ENCODE measurements at places on chromosomes 7 and 10.

DNA sequence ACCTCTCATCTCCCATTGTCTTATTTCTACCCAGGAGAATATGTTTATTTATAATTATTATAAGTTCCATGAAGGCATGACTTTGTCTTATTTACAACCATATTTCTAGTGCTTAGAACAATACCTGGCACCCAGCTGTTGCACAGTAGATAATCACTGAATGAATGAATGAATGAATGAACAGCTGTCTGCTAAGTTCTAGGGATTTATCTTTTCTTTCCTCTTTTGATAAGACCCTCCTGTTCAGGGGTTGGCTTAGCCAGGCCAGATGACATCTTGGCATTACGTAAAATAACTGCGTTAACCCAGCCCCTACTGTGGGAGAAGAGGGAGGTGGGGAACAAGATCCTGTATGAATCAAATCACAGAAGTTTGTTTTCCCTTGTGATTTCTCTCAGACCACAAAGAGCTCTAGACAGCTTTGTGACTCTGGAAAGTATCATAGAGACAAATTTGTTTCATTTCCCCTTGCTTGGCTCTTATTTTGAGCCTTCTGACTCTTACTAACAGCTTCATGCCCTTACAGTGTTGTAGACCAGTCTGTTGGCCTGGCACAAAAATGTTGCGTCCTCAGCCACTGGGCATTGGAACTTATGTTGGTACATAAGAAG, 8.4 kb downstream of the ZNF862 start:
- DNase-seq: no peak

GRCh38 chr10:97331153-97331703, 3.3 kb downstream of the FRAT2 start:
- no peak for DNase-seq

DNA sequence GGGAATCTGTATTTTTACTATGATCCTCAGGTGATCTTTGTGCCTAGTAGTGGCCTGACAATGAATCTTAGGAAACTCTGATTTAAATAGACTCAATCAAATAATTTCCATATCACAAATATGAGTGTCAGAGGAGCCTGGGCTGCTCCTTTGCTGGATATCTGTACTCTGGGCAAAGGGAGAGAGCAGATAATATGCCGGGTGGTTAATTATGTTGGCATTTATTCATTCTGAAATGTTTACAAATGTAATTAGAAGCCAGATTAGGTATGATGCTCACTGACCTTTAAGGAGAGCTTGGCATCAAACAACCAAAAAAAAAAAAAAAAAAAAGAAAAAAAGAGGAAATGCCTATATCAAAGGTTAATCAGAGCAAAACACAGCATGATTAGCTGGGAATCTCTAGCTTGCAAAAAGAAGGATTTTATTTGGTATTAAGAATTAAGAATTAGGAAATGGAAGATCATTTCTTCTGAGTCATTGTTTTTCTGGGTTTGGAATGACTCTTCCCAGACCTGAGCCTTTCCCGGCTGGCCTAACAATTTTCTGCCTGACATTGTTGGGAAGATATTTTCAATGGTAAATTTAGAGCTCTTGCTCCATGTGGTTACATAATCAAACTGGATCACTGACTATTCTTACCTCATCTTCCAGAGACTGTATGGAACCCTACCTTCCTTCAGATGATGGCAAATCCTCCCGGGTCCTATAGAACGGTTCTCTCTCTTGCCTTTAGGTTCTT, 365.3 kb downstream of the REEP3 start:
- DNase-seq: no peak

DNA sequence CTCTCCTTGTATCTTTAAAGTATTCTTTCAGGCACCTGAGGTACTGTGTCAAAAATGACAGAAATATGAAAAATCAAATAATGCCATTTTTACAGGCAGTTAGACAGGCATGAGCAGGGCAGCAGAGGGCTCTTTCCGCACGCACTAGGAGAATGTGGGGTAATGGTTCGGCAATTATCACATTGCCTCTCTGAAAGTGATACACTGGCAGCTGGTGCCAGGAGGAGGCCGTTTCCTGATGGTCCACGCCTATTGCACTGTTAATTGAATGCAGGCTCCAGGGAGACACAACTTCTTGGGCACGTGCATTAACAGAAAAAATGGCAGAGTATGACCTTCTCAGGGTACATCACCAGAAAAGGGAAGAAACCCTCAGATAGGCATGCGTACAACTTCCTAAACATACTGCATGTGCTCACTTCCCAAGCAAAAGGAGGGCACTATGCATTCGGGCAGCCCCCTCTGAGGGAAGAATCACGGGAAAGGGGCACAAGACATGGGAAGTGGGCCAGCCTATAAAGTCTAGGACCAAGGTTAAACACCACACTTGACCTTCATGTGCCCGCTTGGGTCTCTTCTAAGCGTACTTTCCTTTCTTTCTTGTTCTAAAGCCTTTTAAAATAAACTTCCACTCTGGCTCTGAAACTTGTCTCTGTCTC, 161.7 kb downstream of the TNS3 start:
- DNase-seq: no peak

DNA sequence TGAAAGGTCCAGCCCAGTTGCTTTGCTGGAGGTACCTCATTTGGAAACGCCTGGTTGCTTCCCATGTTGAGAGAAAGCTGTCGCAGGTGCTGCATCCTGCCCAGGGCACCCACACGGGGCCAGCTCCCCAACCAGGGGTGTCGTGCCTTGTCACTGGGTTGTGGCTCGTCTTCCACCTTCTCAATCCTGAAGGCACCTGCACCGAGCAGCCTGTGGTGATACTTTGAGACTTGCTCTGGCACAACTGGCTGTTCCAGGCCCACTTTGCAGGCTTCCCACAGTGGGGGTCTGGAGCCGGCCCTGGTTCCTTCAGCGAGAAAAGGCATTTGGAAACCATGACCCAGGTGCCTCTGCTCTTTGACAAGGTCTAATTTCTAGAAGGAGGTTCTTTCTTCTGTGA, 197.3 kb upstream of the PPP2R2D start:
- no peak for DNase-seq

DNA sequence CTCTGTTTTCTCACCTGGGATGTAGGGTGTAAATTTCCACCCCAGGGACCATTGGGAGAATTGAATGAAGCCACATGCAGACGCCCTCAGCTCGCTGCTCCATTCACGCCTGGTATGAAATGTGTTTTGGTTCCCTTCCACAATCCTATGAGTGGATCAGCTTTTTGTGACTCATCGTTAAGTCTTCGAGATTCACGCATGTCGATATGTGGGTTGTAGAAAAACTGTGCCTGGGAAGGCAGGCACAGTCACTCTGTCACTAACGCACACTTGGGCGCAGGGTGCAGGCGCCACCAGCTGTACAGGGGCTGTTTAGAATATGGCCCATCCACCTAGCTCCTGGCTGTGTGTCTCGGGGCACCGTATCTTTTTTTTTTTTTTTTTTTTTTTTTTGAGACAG, 64.2 kb upstream of the SH2B2 start:
- peak; percentile 58 for DNase-seq

DNA sequence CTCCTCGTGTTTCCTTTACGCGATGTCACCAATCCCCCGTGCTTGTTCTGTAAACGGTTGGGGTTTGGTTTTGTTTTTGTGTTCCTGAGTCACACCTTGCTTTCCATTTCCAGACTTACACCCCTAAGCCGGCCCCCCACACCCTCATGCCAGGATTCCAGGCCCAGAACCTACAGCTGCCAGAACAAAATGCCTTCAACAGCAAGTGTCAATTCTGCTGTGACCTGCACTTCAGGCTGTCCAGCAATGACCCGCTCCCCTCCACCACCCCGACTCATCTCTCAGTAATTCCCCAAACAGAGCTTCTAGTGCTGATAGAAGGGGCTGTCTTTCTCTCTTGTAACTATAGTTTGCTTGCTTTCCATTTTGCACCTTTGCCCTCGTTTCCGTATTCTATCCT, 722.1 kb upstream of the CELF2 start:
- no peak for DNase-seq

- DNase-seq: no peak
Observed at GRCh38 chr10:90674928-90675327, 182.9 kb downstream of the HTR7 start.

GRCh38 chr10:114561008-114561523, 97.0 kb downstream of the ABLIM1 start:
- no peak for DNase-seq

DNA sequence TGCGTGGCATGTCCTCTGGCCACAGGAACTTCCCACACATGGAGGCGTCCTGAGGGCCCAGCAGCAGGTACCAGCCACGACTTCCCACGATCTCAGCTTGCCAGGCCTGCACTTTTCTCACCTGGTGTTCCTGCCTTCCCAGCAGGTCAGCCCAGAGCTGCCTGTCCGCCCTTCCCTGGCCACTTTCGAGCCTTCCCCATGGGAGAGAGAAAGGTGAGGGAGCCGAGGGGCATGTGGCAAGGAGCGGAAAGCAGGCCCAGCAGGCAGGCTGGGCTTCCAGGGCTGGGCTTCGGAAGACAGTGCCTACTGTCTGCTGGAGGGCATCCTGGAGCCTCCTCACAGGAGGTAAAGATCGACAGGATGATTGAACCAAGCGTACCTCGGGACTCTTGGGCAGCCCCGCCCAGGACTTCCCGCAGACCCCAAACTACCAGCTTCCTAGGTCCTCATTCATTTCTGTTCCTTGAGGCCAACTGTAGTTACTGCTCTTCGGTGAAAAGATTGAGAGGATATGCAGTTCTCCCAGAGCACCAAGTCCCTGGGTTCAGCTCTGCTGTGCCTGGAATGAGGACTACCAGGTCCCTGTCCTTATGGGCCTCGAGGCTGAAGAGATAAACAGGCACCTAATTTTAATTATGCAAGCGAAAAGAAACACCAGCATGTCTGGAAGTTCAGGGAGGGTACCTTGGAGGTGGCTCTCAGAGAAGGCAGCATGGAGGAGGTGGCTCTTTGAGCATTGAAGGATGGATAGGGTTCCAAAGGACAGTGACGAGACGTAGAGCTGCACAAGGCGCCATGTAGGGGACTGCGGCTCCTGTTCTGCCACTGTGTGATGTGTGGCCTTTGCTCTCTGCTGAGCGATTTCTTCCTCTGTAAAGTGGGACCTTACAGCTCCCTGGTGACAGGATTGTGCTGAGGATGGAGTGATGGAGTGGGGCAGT, 87.8 kb downstream of the ZMIZ1 start:
- no peak for DNase-seq

DNA sequence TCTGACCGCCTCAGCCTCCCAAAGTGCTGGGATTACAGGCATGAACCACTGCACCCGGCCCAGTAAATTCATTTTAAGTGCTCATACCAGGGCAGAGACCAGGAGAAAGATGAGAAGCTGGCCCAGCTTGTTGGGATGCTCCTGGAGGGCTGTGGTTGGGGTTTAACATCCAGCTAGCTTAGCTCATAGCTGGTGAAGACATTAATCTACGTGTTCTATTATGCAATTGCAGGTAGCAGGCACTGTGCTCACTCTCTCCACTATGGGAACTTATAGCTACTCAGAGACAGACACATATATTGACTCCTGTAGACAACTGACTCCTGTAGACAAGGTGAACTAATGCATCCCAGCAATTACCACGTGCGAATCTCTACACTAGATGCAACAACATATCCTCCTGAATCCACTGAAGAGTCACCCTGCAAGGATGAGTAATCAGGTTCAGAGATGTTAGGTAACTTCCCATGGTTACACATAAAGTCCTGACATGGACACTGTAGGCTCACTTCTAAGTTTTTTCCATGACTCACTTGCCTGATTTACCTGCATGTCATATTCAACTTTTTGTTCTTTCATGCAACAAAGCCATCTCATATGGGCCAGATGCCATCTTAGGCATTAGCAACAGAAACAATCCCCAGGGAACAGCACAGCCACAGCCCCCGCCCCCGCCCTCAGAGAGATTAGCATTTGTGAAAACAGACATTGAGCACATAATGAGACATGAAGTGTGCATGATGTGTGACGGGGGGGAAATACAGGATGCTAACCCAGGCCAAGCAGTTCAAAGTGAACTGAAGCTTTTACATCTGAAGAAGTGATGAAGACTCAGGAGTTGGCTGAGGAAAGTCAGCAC, 37.2 kb downstream of the ERLIN1 start:
- peak; percentile 40 for DNase-seq

GRCh38 chr10:96168546-96168945, 38.4 kb downstream of the ZNF518A start:
- DNase-seq: no peak

DNA sequence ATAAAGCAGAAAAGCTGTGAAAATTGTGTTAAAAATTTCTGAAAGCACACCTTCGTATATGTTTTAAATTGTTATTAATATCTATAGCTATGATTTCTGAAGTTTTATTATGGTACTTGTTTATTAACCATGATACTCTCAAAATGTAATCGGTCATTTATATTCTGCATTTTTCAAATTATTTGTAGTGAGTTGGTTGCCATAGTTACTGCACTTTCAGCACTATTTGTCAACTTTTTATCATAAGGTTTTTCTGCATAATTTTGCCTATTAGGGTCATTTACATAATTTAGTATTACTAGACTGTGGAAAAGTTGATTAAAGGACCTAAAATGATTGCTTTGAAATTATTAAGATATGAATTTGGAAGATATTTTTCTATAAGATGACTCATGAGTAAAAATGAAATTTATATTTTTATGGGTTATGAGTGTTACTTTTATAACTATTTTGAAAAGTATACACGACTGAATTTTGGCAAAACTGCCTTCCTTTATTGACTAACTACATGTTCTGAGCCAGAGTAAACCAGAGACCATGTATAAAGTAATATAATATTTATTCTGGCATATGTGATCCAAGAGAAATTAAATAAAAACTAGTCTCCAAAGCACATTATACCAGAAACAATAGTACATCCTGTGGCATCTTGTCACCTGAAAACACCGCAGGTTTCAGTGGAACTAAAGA, 7.9 kb upstream of the AGR2 start:
- DNase-seq: no peak

- DNase-seq: no peak
Observed at GRCh38 chr7:158361326-158361946, 226.2 kb downstream of the PTPRN2 start.

DNA sequence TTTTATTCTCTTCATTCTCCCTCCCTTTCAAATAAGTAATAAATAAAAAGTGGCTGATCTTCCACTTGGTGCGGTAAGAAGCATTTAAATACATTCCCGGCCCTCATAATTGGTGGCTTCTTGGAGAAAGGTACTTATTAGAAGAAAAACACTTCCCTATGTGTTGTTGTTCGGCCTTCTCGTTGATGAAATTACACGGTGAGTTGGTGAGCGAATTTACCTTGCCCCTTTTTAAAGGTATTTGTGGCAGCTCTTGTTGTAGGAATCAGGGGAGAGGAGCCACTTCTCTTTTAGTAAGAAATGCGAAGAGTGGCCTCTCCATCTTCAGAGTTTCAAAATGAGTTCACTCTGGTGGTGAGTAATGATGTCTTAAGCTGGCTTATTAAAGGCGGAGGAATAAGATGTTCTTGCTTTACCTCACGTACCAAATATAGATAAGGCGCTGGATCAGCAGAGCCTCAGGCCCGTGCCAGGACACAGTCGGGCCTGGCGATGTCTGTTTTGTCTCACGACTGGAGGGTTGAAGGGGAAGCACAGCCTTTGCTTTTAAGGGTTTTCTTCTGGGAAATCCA, 135.9 kb downstream of the CUX1 start:
- DNase-seq: no peak
